ENCODE measurements at places on chromosomes 3 and 15.
A peak's percentile ranks its signal among the peaks of the same experiment; 100 is the strongest.

GRCh38 chr3:182046166-182046764 lies 334.5 kb downstream of the SOX2 start:
- DNase-seq, result no peak

GRCh38 chr3:73332558-73332957 lies 271.1 kb downstream of the EBLN2 start:
- no peak for DNase-seq

DNA sequence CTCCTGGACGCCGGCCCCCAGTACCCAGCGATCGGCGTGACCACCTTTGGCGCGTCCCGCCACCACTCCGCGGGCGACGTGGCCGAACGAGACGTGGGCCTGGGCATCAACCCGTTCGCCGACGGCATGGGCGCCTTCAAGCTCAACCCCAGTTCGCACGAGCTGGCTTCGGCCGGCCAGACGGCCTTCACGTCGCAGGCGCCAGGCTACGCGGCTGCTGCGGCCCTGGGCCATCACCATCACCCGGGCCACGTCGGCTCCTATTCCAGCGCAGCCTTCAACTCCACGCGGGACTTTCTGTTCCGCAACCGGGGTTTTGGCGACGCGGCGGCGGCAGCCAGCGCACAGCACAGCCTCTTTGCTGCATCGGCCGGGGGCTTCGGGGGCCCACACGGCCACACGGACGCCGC lies 956 bp downstream of the ZIC1 start:
- DNase-seq, result no peak

DNA sequence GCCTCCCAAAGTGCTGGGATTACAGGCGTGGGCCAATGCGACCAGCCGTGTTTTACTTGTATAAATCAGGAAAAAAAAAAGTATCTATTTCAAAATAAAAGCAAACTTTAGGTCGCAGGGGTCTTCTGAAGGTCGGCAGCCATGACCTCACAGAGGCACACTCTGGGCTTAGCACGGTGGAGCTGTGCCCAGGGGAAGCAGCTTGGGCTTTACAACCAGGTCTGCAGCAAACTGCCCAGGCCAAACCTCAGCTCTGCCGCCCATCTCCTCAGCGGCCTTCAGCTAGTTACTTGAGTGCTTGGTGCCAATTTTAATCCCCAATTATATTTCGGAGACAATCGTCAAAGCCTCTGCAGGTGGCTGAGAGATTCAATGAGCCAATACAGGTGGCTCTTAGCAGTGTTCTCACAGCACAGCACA lies 30.1 kb downstream of the ZDHHC19 start:
- DNase-seq, result no peak

GRCh38 chr3:4245671-4246070 lies 57.5 kb upstream of the SETMAR start:
- no peak for DNase-seq

- no peak for DNase-seq
Observed at GRCh38 chr15:40436116-40436891, 4.4 kb upstream of the BAHD1 start.

DNA sequence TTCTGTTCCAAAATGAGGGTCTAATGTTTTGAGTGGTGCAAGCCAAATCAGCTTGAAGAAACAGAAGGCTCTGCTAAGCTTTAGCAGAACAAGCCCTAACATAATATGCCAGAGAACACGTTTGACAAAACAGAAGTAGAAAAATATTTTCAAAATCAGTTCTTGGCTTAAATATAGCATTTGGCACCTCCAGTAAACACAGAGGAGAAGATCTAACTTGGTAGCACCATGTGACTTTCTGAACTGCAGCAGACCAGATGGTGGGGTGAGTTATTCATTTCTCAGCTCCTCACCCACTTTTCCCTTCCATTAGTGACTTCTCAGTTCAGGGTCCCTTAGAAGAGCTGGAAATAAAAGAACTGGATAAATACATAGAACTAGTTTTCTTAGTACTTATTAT lies 395.8 kb downstream of the MAGI1 start:
- DNase-seq, result peak; percentile 44

DNA sequence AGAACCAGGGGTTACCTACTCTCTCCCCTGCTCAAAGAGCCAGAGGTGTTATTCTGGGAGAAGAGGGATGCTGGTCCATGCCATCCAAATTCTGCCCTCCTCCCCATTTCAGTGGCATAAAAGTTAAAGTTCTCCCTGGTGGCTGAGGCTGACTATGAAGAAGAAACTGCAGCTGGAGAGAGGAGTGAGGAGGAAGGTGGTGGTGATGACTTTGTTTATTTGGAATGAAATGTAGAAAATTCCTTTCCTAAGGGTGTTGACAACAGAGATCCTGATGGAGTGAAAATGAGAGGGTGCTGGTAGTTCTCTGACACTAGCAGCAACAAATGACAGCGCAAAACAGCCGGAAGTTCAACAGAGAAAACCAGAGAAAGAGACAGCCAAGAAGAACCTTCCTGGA lies 100.4 kb downstream of the PCCB start:
- no peak for DNase-seq

DNA sequence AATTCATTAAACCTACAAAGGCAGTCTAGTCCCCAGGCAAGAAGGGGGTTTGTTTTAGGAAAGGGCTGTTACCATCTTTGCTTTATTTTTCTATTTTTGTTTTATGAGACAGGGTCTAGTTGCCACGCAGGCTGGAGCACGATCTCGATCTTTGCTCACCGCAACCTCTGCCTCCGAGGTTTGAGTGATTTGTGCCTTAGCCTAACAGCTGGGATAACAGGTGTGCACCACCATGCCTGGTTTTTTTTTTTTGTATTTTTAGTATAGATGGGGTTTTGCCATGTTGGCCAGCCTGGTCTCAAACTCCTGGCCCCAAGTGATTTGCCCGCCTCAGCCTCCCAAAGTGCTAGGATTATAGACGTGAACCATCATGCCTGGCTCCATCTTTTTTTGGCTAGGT lies 4.9 kb downstream of the HIGD1A start:
- DNase-seq, result no peak

DNA sequence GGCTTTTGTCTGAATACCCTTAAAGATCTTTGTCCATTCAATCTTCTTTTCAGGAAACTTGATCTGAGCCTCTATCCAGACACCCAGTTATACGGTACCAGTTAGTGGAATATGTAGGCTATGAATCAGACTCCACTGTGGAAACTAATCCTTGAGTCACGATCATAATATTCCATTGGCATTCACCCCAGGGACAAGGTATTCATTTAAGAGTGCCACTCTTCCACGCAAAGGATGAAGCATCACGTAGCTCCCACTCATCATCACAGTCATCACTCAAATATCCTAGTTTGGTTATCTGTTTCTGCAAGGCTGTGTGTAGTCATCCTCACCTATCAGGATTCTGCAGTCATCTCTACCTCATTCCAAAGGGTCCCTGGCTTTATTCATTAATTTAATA lies 85.6 kb downstream of the NEDD4 start:
- DNase-seq, result no peak

GRCh38 chr15:78193731-78194567 lies 40.4 kb downstream of the ACSBG1 start:
- DNase-seq, result no peak

DNA sequence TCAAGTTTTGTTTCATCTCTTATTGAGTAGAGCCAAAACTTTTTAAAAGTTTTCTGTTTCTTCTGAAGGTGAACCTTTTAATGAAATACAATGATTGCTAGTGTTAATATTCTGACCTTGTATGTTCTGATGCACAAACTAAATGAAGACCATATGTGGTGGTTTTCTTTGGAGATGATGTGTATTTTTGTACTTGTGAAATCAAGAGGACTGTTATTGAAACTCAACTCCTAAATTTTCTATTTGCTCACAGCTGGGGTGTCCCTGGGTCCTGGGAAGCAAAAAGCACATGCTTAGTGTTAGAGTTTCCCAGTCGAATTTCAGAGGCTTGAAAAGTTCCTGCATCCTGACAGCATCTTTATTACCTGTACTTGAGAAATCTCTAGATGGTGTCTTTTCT lies 1185.8 kb upstream of the ALCAM start:
- no peak for DNase-seq

GRCh38 chr3:137714551-137714950 lies 49.6 kb upstream of the SOX14 start:
- DNase-seq, result no peak

- peak; percentile 59 for DNase-seq
Observed at GRCh38 chr3:72380193-72380592, 468.1 kb downstream of the SHQ1 start.

GRCh38 chr3:140243575-140243974 lies 308.6 kb downstream of the CLSTN2 start:
- DNase-seq, result no peak

DNA sequence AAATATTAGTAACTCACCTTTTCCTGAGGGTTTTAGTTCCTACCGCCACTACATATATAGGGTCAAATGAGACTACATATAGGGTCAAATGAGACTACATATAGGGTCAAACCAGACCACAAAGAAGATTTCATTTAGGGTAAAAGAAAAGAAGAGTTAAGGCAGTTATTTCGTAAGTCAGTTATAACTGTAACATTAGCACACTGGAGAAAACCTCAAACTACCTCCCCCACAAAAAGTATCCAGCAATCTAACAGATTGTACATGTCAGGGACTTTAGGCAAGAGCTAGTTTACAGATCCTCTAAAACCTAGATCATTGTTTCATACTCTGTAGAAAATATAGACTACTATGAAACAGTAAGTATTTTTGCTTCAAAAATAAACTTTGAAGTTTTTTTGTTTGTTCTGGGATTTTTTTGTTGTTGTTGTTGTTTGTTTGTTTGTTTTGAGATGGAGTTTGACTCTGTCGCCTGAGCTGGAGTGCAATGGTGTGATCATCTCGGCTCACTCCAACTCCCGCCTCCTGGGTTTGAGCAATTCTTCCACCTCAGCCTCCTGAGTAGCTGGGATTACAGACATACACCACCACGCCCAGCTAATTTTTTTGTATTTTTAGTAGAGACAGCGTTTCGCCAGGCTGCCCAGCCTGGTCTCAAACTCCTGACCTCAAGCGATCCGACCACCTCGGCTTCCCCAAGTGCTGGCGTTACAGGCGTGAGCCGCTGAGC lies 92.4 kb upstream of the CGNL1 start:
- no peak for DNase-seq

DNA sequence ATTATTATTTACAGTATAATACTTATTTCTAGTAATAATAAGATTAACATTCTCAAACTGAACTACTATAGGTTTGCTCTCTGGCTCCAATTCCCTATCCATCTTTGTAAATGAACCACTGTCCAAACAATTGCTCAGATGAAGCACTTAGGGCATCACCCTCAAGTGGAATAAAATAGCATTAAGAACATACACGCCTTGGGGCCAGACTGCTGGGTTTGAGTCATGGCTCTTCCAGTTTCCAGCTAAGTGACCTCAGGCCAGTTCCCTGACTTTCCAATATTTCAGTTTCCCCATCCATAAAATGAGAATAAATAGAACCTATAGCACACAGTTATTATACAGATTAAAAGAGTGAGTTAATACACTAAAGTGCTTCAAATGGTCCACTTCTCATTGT lies 507.2 kb downstream of the MAGI1 start:
- no peak for DNase-seq

DNA sequence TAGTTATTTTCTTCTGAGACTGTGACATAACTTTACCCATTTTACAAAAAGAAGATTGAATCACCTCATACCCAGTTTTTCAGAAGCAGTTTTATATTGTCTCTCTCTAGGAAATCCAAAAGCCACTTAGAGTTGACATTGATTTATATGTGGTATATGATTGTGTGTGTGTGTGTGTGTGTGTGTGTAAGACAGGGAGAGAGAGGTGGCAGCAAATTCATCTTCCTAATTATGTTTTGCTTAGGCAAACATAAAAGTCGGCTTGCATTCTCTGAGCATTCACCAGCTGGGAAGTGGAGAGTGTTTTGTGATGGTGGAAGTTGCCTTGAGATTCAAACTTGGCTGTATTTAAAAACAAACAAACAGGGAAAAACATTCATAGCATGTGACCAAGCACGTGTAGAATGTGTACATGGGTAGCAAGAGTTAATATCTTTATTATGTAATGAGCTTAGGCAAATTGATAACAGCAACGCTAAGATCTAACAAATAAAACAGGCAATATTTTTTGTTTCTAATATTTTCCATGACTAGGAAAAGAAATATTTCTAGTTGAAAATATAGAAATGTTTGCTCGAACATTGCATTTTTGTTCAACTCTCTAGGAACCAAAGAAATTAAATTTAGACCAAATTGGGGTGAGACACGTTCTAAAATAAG lies 64.4 kb upstream of the IGF1R start:
- no peak for DNase-seq

DNA sequence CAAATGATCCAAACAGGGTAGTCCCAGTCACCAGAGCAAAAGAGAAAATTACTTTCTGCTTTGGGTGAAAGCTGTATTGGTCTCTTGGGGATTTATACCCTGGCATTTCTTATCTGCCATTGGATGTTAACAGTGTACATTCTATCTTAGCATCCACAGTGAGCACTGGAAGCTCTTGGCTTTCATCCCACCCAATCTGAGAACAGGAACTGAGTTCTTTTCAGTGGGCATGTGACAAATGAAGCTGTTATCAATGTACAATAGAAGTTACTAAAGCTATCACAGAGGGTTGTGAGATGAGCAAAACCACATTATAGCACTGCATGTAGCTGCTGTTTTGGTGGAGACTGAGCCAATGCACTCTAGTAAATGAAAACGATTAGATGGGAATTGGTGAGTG lies 300.7 kb downstream of the TUSC7 start:
- no peak for DNase-seq

DNA sequence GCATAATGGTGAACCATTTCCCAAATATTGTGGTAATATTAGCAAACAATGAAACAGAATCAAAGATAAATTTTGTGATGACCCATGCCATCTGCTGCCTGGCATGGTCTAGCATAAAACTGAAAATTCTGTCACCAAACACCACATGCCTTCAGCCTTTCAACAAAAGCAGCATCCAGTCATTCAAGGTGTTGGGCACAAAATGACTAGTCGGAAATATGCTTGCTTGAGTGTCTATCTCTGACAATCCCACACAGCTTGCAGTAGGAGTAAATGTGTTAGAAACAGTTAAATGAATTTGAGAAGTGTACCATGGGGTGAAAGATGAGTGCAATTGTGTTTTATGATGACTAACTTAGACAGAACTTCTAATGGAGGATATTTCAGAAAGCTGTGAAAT lies 61.7 kb upstream of the CDIN1 start:
- no peak for DNase-seq

DNA sequence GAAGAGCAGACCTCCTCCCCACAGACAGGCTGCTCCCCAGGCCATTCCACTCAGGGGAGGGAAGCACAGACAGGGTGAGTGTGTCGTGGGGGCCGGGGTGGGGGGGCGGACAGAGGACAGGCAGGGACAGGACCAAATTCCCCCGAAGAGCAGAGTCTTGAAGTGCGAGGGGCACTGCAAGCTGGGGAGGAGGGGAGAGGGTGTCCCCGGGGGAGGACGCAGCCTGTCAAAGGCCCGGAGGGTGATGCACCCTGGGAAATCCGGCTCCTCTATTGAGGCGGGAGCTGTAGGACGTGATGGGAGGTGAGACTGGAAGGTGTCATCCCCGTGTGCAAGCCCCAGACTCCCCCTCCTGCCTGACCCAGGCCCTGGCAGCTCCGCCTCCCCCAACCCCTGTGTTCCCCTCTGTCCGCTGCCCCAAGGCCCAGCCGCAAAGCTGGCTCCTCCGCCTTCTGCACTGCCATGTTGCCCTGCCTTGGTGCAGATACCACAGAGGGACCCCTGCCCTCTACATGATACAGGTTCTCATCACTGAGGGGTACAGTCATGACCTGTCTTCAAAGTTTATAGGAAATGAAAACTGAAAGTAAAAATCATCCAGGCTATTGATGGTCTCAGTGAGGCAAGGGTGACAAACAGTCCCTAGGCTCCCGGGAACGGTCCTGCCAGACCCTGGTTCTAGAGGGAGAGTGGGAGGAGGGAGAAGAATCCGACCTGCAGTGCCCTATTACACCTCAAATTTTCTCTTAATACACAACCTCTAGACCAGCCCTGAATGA lies 76.3 kb upstream of the IQSEC1 start:
- DNase-seq, result no peak

All from Ammon's horn (tissue), 1 donor.